ENCODE measurements at places on chromosomes 11 and 22. TPM values are rescaled to one million over a fixed set of nuclear protein-coding genes. Genes with fewer than 3 reads are reported as not detected.

Gene C11orf52
- not detected for total RNA-seq

Gene MMP11
- 0.20 TPM for total RNA-seq

Gene NDUFS8
- 128 TPM for total RNA-seq

Gene HEPN1
- not detected for total RNA-seq

Gene MYRF
- 4.9 TPM for total RNA-seq

Gene SHISAL1
- not detected for total RNA-seq

Gene ACRV1
- not detected for total RNA-seq

Gene CBLIF
- total RNA-seq: not detected

Gene RASSF10
- not detected for total RNA-seq

Gene CHADL
- 0.18 TPM for total RNA-seq

Gene FZD4
- total RNA-seq: 0.10 TPM

Gene CNTF
- 2.3 TPM for total RNA-seq

Gene RAC2
- 1,005 TPM for total RNA-seq

Gene KRTAP5-7
- not detected for total RNA-seq

Gene ARHGEF17
- total RNA-seq: 0.05 TPM

Gene PATE4
- not detected for total RNA-seq

Gene PCNX3
- 40.3 TPM for total RNA-seq

Gene DNAJB7
- total RNA-seq: not detected

Gene ADAMTS8
- total RNA-seq: not detected

Gene RAG1
- total RNA-seq: 0.08 TPM

Gene B3GAT1
- total RNA-seq: 10.5 TPM

Gene ARL14EP
- 36.0 TPM for total RNA-seq

Measured in activated CD4-positive, alpha-beta memory T cell treated with anti-CD3 and anti-CD28 coated beads, Interleukin-2, amount 10 ng/mL, durations not matched to agents 7 days and 5 days (primary cell).